ENCODE measurements at places on chromosomes 6 and 20.

GRCh38 chr20:37379967-37380828 is 34.3 kb downstream of the SRC start:
- DNase-seq: no peak

- no peak for DNase-seq
These were observed 39.9 kb downstream of the YTHDF1 start for GRCh38 chr20:63176034-63176426.

GRCh38 chr6:159062564-159062945 is 17.8 kb upstream of the TAGAP start:
- DNase-seq: no peak

GRCh38 chr20:64148581-64148980 is 15.7 kb upstream of the MYT1 start:
- no peak for DNase-seq

DNA sequence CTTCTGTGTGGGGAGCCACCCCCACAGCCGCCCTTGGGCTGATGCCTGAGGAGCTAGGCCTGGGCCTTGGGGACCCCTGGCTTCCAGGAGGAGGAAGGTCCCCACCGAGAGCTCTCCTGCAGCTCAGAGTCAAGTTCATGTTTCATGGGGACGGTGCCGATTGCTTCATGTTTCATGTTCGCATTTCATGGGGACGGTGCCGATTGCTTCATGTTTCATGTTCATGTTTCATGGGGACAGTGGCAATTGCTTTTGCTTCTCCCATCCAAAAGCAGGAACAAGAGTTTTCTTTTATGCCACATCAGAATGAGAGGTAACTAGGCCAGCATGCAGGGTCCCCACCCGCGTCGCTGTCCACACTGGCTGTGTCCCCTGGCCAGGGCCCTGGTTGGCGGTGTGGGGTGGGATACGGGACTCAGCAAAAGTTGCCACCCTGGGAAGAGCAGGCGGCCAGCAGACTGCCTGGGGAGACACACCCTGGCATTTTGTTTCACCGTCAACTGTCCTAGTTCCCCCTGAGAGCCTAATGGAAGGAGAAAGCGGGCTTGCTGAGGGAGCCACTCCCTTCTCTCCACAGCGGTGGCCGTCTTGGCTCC is 46.0 kb downstream of the DACT2 start:
- DNase-seq: no peak

DNA sequence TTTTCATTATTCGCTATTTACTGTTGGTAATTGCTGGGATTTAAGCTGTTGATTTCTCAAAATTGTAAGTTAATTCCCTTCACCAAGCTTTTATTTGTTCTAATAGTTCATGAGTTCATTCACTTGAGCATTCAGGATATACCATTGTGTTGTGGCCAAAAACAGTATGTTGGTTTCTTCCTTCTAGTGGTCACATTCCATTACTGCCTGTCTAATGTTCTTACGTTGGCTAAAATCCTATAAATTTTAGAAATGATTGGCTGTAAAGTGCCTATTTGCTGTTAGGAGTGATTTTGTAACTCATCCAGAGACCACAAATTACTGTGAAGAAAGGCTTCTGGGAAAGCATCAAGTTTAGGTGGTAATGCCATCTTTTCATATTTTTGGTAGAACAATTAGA is 76.3 kb downstream of the FARS2 start:
- no peak for DNase-seq

DNA sequence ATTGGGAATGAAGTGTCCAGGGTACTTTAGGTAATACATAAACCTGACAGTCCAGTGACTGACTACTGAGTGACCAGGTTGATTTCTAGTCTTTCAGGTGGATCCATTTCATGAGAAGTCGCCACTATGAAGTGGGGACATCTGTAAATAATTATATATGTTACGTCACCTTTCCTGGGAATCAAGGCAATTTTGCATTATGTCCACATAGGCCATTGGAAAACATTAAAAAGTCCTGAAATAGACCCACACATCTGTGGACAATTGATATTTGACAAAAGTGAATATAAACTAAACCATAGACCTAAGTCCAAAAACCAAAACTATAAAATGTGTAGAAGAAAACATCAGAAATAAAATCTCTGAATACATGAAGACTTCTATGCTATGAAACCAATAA is 231.5 kb downstream of the C6orf118 start:
- DNase-seq: peak; percentile 50

DNA sequence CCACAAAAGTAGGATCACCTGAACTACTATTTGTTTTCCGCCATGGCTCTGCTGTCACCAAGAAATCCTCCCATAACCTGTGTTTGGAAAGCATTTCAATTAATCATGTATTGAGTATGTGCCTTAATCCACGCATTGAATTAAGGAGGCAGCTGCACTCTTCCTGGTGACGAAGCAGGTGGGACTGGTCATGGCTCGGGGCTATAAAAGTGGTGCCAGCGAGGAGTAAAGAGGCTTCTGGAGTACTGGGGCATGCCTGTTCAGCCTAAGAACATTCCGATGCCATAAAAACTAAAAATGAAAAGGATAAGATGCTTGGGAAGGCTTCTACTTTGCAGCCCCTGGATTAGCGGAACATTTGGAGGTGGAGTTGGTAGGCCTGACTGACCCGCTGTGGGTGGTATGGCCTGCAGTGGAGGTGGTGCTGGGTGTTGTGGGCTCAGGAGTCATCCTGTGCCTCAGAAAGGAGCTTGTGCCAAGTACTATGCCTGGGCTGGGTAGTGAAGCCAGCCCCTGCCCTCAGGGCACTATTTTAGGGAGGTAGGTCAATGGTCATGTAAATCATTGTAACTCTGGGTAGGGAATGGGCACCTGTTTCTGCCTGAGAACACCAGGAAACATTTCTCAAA is 110.5 kb downstream of the B3GAT2 start:
- DNase-seq: no peak

DNA sequence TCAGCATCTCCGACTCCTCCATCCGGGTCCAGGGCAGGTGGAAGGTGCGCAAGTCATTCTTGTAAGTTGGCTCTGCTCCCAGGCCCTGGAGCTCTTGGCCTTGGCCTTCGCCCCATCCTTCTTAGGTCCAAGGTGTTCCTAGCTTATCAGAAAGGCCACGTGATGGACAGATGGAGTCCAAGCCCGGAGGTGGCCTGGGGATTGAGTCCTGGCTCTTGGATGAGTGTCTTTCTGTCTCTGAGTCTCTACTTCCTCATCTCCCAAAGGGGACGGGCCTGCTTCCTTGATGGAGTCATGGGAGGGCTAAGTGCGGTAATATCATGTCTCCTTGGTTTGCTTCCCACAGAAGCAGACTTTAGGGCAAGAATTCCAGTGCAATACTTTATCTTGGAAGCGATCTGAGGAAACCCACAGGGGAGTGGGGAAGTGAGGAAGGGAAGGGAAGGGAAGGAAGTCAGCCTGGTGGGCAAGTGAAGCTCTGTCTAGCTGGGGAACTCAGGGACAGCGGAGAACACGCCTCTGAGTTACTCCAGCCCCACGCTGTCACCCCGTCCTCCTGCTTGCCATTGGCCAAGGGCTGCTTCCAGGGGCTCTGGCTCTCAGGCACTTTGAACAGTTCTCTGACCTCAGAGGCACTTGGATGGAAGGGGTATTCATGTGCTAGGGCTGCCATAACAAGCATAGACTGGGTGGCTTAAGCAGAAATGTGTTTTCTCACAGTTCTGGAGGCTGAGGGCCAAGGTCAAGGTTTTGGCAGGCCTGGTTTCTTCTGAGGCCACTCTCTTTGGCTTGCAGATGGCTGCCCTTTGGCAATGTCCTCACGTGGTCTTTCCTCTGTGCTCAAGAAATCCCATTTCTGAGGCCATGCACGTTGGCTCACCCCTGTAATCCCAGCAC is 4.8 kb downstream of the LBP start:
- no peak for DNase-seq

DNA sequence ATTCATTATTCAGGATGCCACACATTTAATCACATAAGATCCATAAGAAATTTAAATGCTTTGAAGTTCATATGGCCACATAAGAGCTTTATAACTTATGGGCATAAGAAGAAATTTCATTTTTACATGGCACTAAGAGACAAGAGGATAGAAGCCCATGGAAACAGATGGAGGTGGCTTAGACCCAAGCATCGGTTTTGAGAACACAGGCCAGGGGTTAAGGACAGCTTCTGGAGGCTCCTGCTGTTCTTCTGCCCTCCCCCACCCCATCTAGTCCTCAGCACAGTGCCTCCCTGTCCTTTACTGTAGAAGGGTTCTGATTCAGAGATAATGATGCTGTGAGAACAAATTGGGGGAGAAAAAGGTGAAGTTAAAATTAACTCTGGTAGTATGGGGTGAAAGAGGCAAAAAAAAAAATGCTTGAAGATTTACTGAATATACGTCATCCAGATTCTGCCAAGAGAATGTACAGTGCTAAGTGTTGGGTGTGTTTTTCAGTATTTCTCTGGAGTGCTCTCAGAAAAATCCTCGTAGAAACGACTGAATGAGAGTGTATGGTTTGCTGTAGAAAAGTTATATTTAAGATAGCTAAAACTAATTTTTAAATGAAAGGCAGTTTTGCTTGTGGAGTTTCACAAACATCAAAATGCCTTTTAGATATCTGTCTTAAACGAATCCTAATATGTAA is 539.7 kb downstream of the QKI start:
- no peak for DNase-seq

GRCh38 chr6:127290391-127291265 is 24.0 kb downstream of the RNF146 start:
- no peak for DNase-seq

- DNase-seq: no peak
These were observed 117.9 kb upstream of the PCSK2 start for GRCh38 chr20:17108896-17109295.

Data from hindlimb muscle (tissue), 1 donor.